ENCODE measurements at places on chromosomes 12 and 14.
A peak's percentile ranks its signal among the peaks of the same experiment; 100 is the strongest.

GRCh38 chr12:11026118-11026517 is 3.7 kb upstream of the TAS2R19 start:
- DNase-seq: no peak

DNA sequence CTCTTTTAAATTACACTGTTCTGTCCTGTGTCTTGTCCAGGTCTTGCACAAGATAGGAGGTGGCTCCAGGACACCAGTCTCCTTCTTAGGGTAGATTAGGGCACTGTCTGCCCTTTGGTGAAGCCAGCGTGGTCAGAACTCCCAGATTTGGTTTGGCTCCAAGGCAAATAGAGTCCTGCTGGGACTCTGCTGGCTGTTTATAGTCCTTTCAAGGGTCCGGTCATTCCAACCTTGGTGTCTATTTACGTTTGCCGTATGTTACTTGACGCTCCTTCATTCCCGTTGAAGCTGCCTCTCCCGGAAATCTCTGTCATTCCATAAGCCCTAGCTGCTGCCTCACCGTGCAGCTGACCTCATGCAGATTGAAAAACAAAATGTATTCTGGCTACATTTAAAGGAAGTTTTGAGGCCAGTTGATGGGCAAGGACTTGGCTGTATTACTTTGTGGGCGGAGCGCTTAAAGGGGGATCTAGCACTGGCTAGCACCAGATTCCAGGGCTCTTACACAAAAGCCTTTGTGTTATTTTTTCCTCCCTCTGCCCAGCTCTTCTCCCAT is 180.6 kb downstream of the AKAP6 start:
- DNase-seq: no peak

GRCh38 chr14:61296719-61297502 is 15.8 kb upstream of the TMEM30B start:
- DNase-seq: peak; percentile 78

GRCh38 chr12:5899675-5900074 is 45.4 kb downstream of the ANO2 start:
- DNase-seq: no peak
